ENCODE measurements at places on chromosomes 5 and 9. TPM values are rescaled to one million over a fixed set of nuclear protein-coding genes. Genes with fewer than 3 reads are reported as not detected.

The LMX1B gene
- not detected for total RNA-seq

The IRX2 gene
- not detected for total RNA-seq

The CARTPT gene
- not detected for total RNA-seq

The SOX30 gene
- total RNA-seq, result not detected

The TAF1L gene
- not detected for total RNA-seq

The RNF130 gene
- 29.9 TPM for total RNA-seq

The TPM2 gene
- total RNA-seq, result 76.7 TPM

The EGFLAM gene
- total RNA-seq, result not detected

The COL5A1 gene
- 6.7 TPM for total RNA-seq

The PRSS3 gene
- total RNA-seq, result 20.6 TPM

The GPR151 gene
- not detected for total RNA-seq

The ENTPD2 gene
- 5.0 TPM for total RNA-seq

The CDKN2B-AS1 gene
- total RNA-seq, result 129 TPM

- DNase-seq, result no peak
These were observed 46.5 kb downstream of the NKD2 start for GRCh38 chr5:1054799-1055775.

GRCh38 chr5:149205625-149206523, 64.6 kb downstream of the ABLIM3 start:
- DNase-seq, result no peak

DNA sequence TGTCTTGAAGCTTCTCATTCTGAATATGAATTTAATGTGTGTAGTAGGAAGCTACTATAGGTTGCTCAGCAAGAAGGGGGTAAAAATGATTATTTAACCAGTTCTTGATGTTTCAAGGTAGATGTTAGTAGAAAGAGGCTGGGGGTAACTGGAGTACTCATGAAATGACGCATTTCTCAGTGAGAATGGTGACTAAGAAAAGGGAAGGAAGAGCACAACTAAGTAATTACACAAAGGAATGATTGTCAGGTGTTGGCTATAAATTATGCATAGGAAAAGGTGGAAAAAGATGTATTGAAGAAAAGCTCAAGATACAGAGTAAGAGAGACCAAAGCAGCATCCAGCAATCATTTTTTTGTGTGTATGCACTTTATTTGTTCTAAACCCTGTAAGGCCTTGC, 1.4 kb upstream of the PSIP1 start:
- no peak for DNase-seq

DNA sequence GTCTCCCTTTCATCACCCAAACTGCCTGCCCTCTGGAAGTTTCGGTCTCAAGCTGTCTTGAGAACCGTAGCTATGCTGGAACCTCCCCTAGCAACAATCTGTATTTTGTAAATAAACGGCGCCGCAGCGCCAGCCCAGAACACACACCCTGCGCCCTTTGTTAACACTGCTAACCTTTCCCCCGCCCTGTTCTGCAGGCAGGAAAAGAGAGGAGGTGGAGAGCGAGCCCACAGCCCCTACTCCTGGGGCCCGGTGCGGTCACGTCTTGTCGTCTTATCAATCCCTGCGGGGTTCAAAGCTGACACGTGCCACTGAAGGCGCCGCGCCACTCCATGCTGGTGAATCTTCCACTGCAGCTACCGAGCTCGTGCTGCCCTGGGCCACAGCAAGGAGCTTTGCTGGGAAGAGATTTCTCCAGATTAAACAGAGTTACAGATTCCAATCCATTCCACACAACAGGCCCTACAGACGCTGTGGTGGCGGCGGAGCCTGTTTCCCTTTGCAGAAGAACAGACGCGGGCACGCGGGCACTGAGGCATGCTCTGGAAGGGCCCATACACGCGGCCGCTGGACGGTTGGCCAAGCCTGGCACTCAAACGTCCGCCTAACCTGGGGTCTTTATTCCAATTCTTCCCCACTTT, 25.3 kb downstream of the ZDHHC11B start:
- DNase-seq, result no peak

DNA sequence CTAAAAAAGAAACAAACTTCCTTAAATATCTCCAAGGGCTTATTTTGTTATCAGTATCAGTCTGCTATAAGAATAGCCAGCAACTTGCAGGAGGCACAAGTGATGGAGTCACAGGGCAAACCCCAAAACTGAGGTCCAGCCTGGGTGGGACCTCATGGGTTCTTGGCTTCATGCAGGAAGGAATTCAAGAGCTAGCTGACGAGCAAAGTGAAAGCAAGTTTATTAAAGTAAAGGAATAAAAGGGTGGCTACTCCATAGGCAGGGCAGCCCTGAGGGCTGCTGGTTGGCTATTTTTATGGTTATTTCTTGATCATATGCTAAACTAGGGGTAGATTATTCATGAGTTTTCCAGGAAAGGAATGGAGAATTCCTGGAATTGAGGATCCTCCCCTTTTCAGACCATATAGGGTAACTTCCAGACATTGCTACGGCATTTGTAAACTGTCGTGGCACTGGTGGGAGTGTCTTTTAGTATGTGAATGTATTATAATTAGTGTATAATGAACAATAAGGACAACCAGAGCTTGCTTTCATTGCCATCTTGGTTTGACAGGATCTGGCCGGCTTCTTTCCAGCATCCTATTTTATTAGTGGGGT, 231.9 kb downstream of the ADAMTSL1 start:
- no peak for DNase-seq

- DNase-seq, result no peak
These were observed 1.9 kb upstream of the SLC44A1 start for GRCh38 chr9:105242557-105242956.

DNA sequence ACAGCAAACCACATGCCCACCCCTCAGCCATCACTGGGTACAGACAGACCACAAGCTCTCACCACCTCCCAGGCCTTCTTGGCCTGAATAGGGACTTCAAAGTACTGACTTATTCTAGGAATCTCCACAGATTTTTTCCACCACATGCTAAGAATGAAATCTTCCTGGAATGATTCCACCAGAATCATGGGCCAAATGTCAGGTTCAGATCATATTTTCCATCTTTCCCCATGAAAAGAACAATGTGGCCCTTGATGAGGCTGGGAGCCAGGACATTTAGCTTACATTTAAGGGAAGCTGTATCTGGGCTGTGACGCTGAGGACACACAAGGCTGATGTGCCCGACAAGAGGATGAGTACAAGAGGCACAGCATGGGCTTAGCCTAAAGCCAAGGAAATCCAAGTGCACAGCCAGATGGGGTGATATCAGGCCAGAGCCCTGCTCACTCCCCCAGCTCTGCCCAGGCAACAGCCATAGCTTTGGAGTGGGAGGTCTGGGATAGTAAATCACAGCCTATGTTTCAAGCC, 28.1 kb downstream of the ACSL6 start:
- peak; percentile 8 for DNase-seq

DNA sequence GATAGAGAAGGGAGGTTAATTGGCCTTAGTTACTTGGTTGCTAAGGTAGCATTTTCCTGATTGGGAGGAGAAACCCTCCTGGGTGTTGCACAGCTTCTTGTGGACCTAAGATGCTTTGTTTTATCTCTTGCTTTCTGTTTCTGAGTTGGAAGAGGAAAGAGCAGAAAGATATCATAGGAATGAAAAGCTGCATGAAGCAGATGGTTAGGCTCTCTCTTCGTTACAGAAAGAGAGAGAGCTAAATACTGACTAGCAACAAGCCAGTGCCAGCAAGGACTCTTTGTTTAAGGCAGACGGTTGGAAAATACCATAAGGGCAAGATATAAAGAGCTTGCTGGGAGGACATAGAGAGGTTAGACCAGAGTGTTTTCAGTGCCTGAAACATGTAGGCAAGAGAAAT, 103.1 kb downstream of the ATG10 start:
- DNase-seq, result no peak

- no peak for DNase-seq
These were observed 42.7 kb upstream of the NFIB start for GRCh38 chr9:14356351-14357265.

- DNase-seq, result no peak
These were observed 2.5 kb upstream of the SSBP2 start for GRCh38 chr5:81753429-81753828.

- no peak for DNase-seq
These were observed 1005.0 kb upstream of the CDH10 start for GRCh38 chr5:25649628-25650265.

DNA sequence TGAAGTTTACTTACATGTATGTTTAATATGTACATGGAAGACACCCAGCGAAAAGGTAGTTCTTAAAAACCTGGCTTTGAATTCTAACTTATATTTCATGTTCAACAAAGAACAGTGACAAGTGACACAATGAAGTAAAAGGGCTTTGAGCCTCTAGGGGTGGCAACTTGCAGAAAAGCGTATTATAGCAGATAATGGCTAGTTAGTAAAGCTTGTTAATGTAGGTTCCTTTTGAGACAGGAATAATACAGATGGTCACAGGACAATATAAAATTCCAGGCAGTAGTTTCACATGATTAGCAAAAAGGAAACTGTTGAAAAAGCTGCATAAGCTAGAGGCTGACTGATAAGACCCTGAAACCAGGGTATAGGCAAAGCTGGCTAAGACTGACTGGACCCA, 132.4 kb upstream of the FTMT start:
- DNase-seq, result no peak

DNA sequence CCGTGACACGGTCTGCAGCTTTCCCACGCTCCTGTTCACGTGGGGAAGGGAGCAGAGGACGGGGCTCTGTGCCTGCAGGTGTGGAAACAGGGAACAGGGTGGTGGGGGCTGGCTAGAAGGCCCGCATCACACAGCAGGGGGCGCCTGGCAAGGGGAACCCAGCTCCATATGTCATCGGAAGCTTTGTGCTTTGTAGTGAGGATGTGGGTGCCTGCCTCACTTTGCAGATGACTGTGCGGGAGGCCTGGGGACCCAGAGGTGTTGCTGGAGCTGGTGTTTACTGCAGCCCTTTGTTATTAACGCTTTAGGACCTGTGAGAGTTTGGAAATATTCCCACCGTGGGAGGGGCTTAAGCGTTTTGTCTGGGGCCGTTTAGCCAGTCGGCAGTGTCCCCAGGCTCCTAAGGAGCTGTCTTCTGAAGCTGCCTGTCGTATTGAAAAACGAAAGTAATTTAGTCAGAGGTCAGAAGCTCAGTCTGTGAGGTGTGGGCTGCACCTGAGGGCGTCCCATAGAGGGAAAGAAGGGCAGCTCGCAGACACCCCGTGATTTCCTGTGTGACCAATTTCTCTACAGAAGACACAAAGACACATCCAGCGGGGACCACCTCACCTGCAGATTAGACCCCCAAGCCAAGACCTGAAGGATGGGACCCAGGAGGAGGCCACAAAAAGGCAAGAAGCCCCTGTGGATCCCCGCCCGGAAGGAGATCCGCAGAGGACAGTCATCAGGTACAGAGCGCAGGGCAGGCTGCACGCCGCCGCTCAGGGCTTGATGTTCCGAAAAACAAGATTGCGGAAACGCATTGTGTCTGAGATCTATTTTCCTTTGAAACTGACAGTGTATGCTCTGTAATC, 9.1 kb downstream of the MAN1B1 start:
- DNase-seq, result peak; percentile 70

DNA sequence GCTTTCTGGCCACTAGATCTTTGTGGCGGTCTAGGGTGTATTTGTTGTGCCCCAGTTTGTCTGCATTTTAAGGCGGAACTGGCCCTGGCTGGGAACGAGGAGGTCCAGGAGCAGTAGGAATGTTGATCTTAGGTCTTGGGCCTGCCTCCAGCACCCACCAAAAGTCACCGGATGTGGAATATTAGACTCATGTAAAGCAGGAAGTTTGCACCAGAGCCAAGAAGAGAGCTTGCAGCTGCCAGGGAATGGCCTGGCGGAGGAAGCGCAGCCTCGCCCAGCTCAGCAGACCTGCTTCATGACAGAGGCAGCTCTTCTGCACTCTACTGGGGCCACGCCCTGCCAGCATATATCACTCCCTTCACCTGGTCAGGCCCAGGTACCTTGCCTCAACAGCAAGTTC, 3.3 kb downstream of the GPX3 start:
- no peak for DNase-seq

DNA sequence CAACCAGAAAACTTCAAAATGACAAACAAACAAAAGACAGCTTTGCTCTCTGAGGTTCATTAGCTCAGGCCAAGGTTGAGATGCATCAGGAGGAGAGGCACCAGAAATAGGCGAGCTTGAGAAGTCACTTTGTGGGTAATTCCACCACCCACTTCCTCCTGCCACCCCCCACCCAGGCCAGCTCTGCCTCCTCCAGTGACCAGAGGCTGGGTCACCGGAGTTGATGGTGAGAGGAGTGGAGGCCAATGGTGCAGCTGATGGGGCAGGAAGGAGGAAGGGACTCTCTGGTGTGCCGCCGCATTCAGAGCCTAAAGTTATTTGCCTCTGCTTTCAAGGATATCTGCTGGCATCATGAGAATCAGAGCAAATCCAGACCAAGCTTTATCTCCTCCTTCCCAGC, 73.8 kb upstream of the ASTN2 start:
- no peak for DNase-seq

DNA sequence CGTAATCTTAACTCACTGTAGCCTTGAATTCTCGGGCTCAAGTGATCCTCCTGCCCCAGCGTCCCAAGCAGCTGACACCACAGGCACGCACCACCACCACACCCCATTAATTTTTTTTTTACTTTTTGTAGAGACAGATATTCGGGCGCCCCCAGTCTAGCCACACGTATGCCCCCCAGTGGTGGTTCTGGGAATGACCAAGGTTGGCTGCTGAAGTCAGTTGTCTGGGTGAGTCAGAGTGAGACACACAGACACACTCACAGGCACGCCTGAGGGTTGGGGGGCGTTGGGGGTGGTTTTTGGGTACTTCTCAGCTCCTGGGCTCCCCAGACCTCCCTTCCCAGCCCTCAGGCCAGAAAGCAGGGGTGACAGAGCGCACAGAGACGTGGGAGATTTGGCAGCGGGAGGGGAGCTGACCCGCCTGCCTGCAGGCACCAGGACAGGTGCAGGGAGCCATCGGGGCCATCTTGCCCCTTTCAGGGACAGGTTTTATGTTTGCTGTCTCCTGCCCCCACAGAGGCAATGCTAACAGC, 4.2 kb upstream of the ENTPD8 start:
- peak; percentile 90 for DNase-seq

DNA sequence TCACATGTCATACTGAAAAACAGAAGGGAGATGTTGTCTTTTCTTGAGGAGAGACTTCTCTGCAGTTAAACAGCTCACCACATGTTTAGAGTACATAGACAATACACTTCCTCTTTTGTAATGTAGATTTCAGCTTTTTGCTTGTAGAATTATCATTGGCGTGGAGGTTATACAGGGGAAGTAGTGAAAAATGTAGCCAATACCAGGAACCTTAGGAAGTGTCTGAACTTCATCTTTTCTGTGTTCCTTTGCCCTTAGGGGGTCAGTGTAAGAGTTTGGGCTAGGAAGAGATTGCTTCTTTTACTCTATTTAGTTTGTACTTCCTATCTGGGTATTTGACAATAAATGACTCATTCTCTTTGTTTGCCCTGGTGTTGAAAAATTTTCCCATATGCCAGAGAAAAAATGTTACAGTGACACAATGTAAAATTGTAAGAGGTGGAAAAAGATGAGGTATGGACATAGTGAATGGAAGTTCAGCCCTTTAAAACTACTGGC, 21.0 kb upstream of the CDKN2B start:
- DNase-seq, result no peak

Data from Peyer's patch (tissue), 4 donors.